ENCODE measurements at places on chromosomes 5 and 9.

DNA sequence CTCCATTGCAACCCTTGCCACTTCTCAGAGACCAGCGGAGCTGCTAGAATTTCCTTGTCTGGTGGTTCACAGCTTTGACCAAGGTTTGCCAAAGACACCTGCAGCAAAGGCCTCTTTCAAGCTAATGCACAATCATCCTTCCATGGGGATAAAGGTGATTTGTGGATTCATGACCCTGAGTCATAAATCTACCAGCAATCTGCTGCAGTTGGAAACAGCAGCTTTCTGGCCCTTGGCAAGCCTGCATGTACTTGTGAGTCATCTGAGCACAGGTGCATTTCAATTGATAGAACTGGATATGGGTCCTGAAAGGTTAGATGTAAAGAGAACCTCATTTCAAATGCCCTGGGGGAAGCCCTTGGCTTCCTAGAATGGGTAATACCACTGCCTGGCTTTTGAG lies 21.6 kb upstream of the TCF7 start:
- DNase-seq: no peak

GRCh38 chr5:173963867-173964441 lies 25.0 kb upstream of the C5orf47 start:
- no peak for DNase-seq

DNA sequence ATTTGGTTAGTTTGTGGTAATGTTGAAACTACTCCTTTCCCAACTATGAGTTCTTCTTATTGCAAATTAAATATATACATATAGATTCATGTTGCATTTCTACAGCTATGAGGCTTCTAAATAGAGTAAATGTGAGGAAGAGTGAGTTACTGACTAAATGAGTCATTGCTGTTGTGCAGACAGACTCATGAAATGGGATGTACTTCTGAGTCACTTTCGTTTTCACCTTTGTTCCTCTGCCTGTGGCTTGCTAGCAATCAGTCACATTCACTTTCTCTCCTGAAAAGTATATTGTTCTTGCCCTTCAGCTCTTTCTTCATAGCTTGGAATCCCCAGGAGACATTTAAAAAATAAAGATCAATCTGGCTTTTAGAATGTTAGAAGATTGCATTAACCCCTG lies 295.5 kb upstream of the SMC2 start:
- peak; percentile 36 for DNase-seq

GRCh38 chr5:57215629-57216195 lies 41.9 kb downstream of the GPBP1 start:
- DNase-seq: no peak

DNA sequence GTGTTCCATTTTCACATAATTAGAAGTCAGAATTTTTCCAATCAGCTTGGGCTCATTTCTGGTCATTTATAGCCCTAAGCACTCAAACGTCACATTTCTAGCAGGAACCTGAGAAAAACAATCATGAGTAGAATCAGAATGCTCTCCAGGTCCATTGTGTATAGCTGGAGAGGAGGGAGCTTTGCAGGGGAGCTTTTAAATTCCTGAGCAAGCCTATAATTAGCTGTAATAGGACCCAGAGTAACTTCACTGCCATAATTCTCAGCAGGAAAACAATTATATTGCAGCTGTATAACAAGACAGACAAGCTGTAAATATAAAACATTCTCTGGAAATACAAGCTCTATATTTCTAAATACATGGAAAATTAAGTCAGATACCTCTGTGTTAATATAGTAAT lies 637.6 kb upstream of the SGCD start:
- DNase-seq: no peak

DNA sequence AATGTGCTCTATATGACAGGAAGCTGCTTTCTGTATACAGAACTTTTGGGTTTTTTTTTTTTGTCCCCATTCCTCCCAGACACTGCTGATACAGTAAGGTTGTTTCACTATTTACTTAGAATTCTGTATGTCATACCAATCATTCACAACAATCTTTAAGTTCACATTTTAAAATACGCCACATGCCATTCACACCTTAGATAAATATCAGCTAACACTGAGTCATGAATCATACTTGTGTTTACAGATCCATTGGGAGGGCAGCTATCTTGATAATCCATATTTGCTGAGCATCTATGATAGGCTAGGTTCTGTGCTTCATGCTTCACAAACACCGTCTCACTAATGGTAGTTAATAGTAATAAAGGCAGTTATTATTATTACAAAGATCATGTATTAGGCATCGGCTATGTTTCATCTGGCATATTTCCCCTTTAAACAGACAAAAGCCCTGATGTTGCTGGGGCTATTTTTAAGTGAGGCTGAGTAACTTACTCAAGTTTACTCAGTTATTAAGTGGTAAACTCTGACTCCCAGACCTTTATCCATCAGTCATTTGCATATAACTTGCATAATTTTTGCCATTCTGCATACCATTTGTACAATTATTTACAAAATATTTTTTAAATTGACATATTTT lies 152.2 kb upstream of the HMHB1 start:
- DNase-seq: no peak

GRCh38 chr9:77133011-77133410 lies 44.3 kb upstream of the VPS13A start:
- no peak for DNase-seq

DNA sequence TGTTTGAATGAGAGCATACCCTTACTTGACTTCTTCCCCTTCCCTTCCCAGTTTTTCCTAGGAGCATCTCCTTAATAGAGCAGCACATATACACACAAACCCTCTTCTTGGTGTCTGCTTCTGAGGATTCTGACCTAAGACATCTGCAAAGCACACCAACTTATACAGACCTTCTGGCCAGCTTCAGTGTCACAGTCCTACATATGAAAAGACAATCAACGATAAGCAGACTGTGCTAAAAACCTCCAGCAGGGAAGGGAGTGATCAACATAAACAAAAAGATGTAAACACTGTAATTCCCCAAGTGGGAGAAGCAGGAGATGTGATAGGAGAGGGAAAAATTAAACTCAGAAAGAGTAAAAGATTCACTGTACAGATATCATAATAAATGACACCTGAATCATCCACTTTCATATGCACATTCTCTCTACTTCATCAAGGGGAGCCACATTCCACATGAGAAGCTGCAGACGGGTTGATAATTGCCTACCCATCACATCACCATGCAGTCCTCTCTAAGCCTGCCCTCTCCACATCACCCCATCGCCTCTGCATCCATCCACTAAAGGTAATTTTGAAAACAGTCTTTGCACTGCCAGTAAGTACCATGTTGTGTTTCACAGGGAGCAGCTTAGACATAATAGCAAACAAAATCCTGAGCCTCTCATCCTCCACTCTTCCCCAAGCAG lies 13.0 kb downstream of the APBA1 start:
- DNase-seq: no peak

DNA sequence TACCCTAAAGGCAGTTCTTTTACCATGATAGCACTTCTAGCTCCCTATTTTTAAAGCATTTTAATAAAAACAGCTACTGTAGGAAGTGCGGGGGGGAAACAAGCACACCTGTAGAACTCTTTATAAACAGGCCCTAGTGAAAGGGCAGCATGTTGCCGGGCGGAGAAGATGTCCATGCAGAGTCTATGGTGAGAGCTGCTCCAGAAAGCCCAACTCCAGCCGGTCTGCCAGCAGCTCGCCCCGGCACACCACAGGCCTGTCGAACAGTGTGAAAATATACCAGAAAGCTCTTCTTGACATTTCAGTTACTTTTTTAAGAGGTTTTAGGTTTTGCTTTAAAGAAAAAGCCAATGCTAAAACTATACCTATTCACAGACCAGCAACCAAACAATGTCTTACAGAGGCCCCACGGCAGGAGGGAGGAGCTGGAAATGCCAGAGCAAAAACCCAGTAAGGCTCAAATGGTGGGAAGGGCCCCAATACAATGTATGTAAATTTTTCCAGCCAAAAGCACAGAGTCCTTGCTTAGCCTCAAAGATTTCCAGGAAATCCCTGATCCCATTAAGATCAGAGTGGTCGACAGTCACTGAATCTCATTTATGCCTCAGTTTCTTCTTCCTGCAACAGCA lies 121.2 kb downstream of the SAXO1 start:
- DNase-seq: no peak

DNA sequence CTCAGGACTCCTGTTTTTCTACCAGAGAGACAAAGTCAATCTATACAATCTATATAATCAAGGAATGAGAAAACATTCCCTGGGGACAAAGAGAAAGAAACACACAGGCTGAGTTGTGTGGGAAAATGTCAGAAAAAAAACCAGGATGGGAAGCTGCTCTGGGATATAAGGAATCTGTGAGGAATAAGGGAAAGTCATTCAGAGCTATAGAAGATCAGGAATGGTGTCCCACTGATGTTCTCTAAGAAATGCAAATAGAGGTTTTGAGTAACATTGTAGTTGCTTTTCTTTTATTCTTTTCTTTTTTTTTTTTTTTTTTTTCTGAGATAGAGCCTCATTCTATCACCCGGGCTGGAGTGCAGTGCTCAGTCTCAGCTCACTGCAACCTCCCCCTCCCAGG lies 605.9 kb upstream of the KLF4 start:
- no peak for DNase-seq

- DNase-seq: no peak
Observed at GRCh38 chr5:121399879-121400278, 451.8 kb upstream of the FTMT start.

DNA sequence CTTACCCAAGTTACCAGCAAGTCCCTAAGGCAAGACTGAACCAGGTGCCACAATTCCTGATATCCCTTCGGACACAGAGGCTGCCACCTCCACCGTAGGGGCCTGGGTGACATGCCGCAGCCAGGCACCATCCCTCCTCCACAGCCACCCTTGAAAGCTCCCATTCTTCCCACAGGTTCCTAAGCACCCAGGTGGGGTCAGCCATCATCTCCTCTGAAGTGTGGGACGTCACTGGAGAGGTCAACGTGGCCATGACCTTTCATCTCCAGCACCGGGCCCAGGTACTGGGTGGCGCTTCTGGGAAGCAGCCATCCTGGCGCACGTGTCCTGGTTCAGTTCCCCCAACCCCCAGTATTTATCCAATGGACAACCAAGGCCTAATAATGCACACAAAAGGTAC lies 8.2 kb downstream of the ADGRD2 start:
- no peak for DNase-seq

DNA sequence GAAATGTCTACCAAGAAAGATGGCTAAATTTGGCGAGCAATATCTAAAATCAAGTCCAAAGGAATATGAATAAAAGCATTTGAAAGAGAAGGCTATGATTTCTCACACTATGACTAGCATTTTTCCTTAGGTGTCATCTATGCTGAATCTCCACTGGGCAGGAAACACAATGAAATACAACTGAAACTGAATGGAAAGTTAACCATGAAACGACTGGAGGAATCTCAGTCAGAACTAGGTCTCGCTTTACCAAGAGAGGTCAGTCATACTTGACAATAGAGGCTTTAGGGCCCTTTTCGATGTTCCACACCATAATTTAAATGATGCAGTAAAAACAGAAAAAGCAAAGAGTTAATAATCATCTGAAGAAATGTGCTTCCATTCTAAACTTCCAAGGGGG lies 339.0 kb downstream of the PDE4D start:
- no peak for DNase-seq

GRCh38 chr9:125985998-125986655 lies 239.0 kb downstream of the PBX3 start:
- DNase-seq: no peak

- DNase-seq: no peak
Observed at GRCh38 chr9:110788871-110789270, 120.3 kb downstream of the MUSK start.

DNA sequence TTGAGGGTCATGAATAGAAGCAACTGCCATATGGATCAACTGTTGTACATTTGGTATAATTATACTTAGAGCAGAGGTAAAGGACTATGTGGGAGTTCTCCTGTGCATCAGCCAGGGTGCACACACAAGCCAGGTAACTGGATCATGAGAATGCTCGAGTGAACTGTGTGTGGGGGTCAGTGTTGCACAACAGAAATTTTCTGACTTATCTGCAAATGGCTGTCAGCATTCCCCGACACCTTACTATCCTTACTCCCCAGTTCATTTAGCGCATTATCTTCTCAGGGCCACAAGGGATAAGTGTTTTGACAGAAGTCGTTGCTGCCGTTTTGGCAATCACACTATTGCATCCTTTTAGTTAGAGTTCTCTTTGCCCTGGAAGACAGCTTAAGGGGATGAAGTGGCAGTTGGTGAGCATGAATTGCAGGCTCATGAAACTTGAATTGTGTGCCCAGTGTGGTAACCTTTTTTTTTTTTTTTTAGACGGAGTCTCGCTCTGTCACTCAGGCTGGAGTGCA lies 1.7 kb downstream of the CANX start:
- no peak for DNase-seq

- DNase-seq: no peak
Observed at GRCh38 chr5:134125039-134126015, 10.8 kb downstream of the TCF7 start.

GRCh38 chr9:36174731-36175130 lies 5.5 kb downstream of the CCIN start:
- DNase-seq: no peak

DNA sequence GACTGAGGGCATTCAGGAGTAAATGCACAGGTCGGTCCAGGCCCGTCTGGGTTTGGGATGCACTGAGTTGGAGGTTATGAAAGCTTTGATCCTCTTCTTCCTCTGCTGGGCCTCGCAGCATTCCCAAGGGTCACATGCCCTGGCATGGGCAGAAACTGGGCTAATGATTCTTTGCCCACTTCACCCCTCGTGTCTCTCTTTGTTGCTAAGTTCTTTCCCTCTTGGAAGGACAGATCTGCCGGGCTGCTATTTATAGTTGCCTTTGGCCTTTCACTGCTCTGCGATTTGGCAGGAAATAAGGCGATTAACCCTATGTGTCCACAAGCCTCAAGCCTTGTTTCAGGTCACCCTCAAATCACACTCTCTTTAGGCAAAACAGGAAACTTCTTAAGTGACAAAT lies 66.9 kb downstream of the ENTREP1 start:
- DNase-seq: no peak

DNA sequence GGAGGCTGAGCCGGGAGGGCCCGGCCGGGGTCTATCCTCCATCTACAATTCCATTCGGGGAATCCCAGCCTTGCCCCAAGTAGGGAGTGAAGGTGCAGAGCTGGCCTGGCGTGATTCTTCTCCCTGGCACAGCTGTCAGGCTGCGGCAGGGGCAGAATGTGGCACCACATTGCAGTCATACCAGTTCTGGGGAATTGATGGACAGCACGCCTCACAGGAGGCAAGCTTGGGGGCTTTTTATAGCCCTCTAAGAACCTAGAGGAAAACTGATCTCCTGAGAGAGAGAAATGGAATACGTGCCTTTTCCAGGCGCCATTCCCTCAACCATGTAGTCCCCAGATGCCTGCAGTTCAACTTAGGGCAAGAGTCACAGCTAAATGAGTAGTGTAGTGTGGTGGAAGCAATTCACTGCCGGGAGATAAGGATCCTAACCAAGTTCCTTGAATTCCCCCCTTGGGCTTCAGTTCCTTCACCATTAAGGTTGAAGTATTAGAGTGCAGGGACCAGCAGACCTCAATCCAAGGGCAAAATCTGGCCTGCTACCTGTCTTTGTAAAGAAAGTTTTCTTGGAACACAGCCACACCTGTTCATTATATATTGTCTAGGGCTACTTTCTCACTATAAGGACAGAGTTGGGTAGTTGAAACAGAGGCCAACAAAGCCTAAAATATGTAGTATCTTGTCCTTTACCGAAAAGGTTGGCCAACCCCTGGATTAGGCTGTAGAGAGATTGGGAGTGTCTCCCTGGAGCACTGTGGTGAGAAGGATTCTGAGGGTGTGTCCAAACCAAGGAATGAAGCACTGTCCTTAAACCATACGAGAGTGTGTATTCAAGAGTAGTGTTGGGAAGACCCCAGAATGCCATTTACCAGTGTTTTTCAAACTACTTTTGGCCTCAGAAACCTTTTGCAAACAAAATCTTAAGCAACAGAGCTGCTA lies 10.6 kb downstream of the AFAP1L1 start:
- DNase-seq: no peak

Measured in KG1 (cell line).